ENCODE measurements at places on chromosomes 1 and 21.
A peak's percentile ranks its signal among the peaks of the same experiment; 100 is the strongest.

DNA sequence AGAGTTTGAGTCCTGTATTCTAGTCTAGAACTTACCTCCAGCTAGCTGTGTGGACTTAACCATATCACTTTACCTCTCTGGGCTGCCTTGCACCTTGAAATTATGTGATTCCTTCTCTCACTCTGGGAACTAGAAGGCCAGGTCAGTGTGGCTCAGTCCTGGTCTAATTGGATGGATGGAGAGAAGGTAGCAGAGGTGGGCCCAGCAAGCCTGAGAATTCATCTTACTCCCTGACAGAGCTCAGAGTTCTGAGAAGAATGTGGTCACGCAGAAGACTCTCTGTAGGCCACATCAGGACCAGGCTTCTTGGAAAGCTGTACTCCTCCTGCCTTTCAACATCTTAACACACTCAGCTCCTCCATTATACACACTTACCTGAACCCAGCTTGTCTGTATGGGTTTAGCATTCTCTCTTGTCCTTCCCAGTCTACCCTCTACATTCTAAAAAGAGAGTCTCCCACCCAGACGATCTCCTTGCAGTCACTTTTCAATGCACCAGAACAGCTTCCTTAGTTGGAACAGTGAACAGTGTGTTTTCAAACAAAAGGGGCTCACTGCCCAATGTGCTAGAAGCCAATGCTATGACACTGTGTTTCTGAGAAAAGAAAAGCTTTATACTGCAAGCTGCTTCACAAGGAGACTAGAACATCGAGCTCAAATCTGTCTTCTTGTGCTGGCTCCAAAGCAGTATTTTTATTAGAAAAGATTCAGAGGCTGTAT lies 60.5 kb downstream of the CAPN9 start:
- DNase-seq, result no peak

GRCh38 chr1:24193046-24193445 lies 6.0 kb upstream of the IFNLR1 start:
- DNase-seq, result no peak

DNA sequence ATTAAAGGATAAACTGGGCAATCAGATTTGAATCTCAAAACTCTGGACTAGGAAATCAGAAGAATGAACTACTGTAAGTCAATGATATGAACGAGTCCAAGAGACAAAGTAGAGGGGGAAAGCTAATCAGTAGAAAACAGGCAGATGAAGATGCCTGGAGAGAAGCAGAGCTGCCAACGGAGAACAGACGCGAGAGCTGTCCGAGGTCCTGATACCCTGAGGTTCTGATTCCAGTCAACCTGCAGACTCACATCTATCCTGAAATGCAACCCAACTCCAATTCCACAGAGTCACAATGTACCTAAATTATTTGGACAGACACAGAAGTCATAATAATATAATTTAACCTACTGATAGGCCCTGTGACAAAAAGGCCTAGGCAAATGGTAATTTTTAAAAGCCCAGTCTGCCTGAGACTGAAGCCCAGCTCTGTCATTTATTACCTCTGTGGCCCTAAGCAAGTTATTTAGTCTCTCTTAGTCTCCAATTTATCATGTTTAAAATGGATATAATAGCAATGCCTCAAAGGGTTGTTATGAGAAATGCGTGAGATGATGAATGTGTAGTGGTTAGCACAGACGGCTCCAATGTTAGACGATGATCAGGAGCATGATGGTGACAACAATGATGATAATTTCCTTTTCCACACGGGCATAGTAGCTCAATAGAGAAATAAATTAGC lies 33.4 kb downstream of the RGS7 start:
- DNase-seq, result peak; percentile 56

- DNase-seq, result peak; percentile 72
These were observed 64.3 kb downstream of the PRKAA2 start for GRCh38 chr1:56709269-56709880.

GRCh38 chr21:37915497-37915911 lies 753 bp downstream of the KCNJ6 start:
- DNase-seq, result no peak
